ENCODE measurements at places on chromosomes 16 and 17.

- no peak for DNase-seq
Observed at GRCh38 chr17:72434991-72435618, 314.3 kb downstream of the SOX9 start.

- DNase-seq = peak; percentile 10
Observed at GRCh38 chr16:21613781-21614180, 14.4 kb downstream of the METTL9 start.

DNA sequence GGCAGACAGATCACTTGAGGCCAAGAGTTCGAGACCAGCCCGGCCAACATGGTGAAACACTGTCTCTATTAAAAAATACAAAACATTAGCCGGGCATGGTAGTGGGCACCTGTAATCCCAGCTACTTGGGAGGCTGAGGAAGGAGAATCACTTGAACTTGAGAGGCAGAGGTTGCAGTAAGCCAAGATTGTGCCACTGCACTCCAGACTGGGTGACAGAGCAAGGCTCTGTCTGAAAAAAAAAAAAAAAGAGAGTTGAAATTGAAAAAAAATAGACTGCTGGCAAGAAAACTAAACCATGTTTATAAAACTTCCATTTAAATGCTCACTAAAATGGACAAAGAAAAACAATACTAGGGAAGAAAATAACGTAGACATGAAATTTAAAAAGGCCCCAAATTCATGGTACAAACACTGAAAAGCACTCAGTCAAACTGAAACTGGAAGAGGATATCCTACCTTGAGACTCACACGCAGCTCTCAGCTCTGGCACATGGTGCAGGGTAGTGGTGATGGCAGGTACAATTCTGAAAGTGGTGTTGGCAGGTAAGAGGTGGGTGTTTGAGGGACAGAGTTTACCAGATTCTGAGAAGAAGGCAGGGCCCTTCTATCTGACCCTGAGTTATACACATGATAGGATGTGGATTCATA lies 19.3 kb downstream of the CNTROB start:
- no peak for DNase-seq

DNA sequence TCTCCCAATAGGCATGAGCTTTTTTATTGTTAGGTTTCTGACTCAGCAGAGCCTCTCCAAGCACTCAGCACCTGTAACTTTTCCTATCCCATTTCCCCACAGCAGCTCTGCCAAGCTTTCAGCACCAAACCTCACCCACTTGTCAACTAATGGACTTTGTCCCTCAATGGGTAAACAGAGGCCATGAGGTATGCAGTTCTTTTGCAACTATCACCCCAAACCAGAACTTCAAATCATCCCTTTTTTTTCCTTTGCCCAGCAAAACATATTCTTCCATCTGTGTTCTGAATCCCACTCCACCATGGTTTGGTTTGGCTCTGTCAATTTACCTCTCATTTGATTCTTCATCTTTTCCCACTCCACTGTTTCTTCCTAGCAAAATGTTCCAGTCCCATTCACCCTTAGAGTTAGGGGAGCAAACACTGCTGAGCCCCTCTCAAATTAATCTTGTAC lies 58.1 kb downstream of the TOX3 start:
- no peak for DNase-seq

DNA sequence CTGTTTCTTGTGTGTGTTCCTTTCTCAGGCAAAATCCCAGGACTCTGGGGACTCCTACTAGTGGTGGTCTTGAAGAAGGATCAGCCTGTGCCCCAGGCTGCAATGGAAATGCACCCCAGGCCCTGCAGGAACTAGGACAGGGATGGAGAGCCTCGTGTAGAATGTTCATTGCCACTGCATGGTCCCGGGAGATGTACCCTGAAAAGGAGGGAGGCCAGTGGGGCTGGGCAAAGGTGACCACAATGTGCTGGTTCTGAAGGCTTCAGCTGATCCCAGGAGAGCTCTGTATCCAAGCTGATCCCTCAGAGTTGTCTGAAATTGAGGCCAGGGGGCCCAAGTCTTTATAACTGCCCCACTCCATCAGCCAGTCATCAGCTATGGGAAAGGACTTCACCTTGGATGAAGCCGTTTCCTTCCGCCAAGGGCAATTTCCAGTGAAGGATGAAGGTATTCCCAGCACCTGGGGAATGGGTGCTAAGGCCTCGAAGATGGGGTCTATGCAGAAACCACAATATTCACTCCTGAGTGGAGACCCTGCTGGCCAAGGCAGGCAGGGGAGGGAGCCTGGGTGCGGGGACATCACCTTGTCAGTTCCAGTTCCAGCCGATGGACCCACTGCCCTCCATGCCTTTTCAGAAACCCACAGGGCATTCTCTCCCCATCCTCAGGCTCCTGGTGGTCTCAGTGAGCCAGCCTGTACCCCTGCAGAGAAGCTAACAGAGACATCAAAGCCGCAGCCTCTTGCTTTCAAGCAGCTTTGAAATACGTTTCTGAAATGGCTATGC lies 59.9 kb upstream of the CDH5 start:
- no peak for DNase-seq

DNA sequence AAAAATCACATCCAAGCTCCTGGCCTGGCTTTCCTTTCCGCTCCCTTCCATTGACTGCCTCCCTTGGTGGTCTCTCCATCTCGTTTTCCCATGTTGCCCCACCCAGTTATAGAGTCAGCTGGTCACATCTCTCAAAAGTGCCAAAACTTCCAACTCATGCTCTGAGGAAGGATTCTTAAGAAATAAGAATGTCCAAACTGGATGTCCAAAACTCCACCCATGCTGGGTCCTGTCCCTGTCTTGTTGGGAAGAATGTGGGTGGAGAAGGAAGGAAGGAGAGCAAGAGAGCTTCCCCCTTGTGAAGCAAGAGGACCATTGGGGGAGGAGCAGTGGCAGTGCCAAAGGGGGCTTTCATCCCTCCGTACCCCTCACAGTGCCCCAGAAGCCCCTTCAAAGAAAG lies 44.6 kb upstream of the MAP3K14 start:
- no peak for DNase-seq

GRCh38 chr16:17104654-17105053 lies 366.1 kb downstream of the XYLT1 start:
- DNase-seq = no peak

GRCh38 chr16:17877821-17878360 lies 407.1 kb upstream of the XYLT1 start:
- DNase-seq = no peak

DNA sequence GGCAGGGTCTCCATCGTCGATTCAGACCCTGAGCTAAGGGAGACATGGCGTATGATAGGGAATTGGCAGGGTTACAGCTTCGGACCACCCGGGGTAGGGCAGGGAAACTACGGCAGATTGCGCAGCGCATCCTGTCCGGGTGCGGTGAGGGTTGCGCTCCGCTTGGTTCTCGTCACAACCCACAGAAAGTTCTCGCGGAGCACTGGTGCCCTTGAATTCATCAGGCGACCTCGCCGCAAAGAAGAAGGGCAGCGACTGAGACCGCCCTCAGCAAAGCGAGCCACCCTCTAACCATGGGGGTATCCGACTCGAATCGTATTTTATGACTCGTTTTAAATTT lies 1.2 kb downstream of the HS3ST3B1 start:
- DNase-seq = no peak

- no peak for DNase-seq
Observed at GRCh38 chr17:73956595-73957465, 246.6 kb upstream of the RPL38 start.

DNA sequence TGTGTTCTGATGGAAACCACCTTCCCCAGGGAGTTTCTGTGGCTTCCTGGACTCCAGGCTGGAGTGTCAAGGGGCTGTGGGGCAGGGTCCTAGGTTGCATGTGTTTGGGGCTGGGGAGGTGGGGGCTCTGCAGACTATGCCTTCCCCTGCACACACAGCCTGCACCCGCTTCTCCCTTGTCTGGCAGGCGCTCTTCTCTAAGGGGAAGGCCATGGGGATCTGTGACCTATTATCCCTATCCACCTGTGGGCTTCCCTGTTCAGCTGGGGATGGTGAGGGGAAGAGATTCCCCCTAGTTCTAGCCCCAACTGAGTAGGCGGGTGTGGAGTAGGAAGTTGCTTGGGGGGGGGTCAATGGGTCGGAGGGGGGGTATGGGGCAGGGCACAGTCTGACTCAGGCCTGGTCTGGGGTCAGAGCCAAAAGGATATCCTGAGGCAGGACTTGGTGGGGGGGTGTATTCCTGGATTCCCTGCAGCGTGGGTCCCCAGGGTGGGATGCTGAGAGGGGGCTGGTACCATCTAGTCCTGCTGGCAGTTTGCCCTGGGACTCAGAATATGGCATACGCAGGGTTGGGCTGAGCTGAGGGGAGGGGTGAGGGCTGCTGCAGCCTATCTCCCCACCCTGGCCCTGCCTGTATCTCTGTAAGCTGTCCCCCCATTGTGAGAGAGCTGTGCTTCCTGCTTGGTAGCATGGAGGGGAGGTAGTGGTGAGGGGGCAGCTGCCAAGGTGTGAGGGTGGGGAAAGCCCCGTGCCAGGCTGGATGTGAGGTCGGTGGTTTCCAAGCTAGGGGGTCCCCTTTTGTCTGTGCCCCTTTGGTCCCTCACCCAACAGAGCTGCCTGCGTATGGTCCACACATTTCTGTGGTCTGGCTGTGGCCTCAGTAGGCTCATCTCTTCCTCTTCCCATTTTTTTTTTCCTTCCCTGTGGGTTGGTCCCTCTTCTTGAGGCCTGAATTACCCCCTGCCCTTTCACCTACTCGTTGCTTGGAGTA lies 14.7 kb downstream of the RARA start:
- no peak for DNase-seq

DNA sequence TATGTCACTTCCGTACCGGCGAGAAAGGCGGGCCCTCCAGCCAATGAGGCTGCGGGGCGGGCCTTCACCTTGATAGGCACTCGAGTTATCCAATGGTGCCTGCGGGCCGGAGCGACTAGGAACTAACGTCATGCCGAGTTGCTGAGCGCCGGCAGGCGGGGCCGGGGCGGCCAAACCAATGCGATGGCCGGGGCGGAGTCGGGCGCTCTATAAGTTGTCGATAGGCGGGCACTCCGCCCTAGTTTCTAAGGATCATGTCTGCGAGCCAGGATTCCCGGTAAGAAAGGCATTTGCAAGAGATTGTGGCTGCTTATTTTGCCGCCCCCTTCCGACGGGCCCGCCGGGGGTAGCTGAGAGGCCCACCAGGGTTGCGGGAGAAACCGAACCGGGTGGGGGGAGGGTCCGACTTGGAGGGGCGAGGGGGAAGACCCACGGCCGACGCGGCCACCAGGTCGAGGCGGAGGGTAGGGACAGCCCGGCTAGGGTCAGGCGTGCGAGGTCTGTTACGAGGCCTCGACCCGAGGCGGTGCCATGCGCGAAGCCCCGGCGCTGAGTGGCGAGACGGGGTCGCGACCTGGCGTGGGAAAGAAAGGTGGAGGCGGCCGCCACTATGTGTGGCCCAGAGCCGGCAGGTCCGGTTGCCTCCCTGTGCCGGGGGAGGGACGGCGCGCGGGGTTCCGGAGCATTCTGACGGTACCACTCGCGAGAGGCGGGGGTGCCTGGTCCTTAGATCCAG lies 6.7 kb upstream of the CD68 start:
- peak; percentile 98 for DNase-seq

DNA sequence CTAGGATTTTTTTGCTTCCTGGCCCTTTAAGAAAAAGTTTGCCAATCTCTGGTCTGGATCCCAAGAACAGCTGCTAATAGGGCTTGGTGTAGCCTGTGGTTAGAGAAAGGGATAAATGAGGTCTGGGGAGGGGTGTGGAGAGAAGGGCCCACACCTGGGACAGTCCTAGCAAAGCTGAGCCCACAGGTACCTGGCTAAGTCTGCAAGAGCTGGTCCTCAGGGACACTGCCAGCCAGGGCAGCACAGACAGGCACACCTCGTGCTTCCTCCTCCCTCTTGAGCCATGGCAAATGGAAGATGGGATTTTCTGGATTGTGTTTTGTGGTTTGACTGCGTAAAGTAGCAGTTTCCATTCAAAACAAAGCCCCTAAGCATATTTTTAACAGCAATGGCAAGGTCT lies 217.5 kb downstream of the SOX9 start:
- no peak for DNase-seq

- peak; percentile 97 for DNase-seq
Observed at GRCh38 chr16:30609926-30610839, at the start of gene ZNF689. ZNF689 (minus strand) TSS chr16:30610389; CDS start chr16:30610041, 348 bp downstream.

DNA sequence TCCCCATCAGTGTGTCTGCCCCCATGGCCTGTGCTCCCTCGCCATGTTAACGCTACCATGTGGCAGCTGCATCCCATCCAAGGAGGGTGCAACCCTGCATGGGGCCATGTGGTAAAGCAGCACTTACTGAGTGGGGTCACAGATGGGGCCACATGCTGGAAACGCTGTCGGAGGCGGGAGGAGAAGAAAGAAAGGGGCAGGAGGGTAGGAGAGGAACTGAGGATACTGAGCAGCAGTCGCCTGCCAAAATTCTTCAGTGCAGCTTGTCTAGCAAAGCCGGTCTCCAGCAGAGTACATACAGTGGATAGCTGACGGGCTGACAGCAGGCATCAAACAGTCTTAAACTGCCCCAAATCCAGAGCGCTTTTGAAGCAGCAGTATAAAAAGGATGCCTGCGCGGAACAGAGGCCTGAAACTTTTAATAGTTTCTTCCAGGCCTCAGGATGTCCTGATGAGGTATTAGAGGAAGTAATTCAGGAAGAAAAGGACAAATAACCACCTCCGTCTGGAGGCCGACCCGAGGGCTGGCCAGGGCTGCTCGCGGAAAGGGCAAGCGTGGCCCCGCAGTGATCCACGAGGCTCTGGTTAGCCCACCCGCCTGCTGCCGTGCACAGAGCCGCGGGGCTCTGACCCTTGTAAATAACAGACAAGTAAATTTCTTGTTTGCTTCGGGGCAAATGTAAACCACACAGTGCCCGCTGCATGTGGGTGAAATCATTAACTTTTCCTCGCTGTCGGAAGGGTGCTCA lies 149.0 kb downstream of the CCDC182 start:
- DNase-seq = no peak

DNA sequence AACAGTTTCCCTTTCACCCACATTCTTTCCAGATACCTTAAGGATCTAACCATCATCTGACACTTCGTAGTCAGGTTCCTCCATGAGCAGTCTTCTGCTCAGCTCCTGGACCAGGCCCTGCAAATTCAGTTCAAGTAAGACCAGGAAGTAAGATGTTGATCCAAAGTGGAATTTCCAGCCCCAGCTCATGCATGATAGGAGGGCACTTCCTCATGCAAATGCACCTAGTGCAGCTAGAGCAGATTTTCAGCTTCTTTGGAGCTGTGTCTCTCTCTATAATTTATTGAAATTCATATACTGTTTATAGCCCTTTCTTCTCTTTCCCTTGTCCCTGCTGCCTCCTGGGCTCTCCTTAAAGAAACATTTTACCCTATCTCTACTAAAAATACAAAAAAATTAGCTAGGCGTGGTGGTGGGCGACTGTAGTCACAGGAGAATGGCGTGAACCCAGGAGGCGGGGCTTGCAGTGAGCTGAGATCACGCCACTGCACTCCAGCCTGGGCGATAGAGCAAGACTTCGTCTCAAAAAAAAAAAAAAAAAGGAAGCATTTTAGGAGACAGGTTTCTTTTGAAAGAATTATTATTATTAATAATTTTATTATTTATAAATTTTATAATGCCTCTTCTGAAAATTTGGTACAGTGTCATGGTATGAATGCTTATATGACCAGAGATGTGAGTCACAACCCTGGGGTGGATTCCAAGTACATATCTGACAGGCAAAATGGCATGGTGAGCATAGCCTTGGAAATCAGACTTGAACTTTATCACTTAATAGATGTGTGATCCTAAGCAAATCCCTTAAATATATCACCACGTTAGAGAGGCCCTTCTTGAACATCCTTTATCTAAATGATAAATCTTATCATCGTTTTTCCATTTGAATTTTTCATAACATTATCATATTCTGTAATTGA lies 94.3 kb downstream of the SSH2 start:
- no peak for DNase-seq
